ENCODE measurements at places on chromosomes 7 and 10. TPM values are rescaled to one million over a fixed set of nuclear protein-coding genes. Genes with fewer than 3 reads are reported as not detected.
A peak's percentile ranks its signal among the peaks of the same experiment; 100 is the strongest.

Gene NEUROD6
- not detected for total RNA-seq

GRCh38 chr10:15118615-15119014, 21.5 kb downstream of the RPP38 start:
- no peak for DNase-seq
- H3K4me3 ChIP-seq = no peak overlapping the region
- H3K4me1 ChIP-seq = no peaks in the 10 kb centered on the region
- H3K27me3 ChIP-seq = no peaks in the 10 kb centered on the region
- no peak overlapping the region for H3K27ac ChIP-seq

GRCh38 chr10:133044401-133044811, 43.3 kb upstream of the ADGRA1 start:
- H3K4me3 ChIP-seq = no peak overlapping the region
- H3K36me3 ChIP-seq = no peaks in the 10 kb centered on the region

DNA sequence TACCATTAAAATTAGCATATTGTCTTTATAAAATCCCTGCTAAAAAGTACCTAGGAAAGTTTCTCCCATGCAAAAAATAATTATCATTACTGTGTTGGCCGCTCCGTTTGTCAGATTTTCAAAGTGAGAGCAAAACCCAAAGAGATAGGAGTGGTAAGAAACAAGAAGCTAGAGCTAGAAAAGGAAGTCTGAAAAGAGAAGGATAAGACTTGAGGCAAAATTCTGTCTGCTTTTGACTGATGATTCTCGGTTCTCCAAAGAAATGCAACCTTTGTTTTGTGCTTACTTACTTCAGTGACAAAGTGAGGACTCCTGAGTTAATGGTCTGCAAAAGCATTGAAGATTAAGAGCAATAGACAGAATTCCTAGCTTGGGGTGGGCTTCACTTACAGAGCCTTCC, 33.3 kb upstream of the CAPZA2 start:
- H3K4me1 ChIP-seq = no peaks in the 10 kb centered on the region
- no peak overlapping the region for H3K27ac ChIP-seq
- H3K4me3 ChIP-seq = no peak overlapping the region
- no peaks in the 10 kb centered on the region for H3K36me3 ChIP-seq

- H3K4me3 ChIP-seq = no peak overlapping the region
- no peaks in the 10 kb centered on the region for H3K36me3 ChIP-seq
- H3K4me1 ChIP-seq = peaks cover 23% of the 10 kb centered on the region
- no peak overlapping the region for H3K27ac ChIP-seq
- no peaks in the 10 kb centered on the region for H3K27me3 ChIP-seq
- DNase-seq = peak; percentile 13
Measured at GRCh38 chr10:92847202-92847864, 987 bp upstream of the EXOC6 start.
